Fibroblast of skin of abdomen (primary cell): ENCODE measurements at places on chromosomes 1 and 21.

GRCh38 chr1:7352364-7352763, 418.7 kb upstream of the VAMP3 start:
- no peak for DNase-seq

GRCh38 chr21:34642211-34643075, 26.4 kb upstream of the CLIC6 start:
- peak; percentile 31 for DNase-seq

- DNase-seq = no peak
These were observed 193.8 kb downstream of the HS2ST1 start for GRCh38 chr1:87108228-87108627.

DNA sequence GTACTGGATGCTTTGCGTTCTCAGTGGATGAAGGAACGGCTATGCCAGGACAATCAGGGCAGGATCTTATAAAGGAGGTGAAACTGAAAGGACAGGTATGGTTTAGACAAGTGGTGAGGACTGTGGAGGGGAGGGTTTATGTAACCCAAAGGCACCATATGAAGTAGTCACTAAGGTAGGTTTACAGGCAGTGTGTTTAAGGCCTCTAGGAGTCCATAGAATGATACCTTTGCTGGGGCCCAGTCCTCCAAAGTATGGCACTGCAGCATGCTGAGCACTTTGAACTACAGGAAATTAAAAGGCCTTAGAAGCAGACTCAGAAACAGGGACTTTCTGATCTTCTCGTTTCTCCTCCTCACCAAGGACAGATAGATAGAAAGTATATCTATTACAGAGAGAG, 304.7 kb upstream of the USP25 start:
- no peak for DNase-seq

DNA sequence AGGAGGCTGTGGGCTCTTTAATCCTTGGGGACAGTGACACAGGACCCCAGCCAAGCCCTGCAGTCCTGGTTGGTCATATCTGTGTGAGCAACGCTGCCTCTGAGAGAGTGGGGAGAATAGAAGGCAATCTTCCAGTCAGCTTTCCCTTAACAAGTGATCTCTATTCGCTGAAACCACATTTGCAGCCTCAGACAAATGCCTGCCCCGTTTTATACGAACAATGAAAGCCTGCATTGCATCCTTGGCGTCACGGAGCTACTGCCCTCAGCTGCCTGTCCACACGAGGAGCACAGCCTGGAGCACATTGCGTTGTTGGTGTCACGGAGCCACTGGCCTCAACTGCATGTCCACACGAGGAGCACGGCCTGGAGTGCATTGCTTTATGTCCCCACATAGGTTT, 150.2 kb upstream of the ARHGEF16 start:
- DNase-seq = no peak

GRCh38 chr1:230422221-230422981, 3.7 kb downstream of the PGBD5 start:
- DNase-seq = no peak

DNA sequence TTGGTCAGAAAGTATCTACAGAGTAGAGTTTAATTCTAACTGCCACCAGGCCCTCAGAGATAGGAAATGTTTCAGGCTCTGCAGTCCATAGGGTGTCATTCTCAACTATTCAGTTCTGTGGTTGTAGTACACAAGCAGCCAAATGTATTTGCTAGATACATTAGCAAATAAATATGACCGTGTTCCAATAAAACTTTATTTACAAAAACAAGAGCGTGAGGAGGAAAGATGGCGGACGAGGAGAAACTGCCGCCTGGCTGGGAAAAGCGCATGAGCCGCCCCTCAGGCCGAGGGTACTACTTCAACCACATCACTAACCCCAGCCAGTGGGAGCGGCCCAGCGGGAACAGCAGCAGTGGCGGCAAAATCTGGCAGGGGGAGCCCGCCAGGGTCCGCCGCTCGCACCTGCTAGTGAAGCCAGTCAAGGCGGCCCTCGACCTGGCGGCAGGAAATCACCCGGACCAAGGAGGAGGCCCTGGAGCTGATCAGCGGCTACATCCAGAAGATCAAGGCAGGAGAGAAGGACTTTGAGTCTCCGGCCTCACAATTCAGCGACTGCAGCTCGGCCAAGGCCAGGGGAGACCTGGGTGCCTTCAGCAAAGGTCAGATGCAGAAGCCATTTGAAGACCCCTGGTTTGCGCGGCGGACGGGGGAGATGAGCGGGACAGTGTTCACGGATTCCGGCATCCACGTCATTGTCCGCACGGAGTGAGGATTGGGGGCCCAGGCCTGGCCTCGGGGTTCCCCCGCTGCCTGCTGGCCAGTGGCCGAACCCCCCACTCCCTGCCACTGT, 286.1 kb downstream of the LRRC40 start:
- DNase-seq = no peak

DNA sequence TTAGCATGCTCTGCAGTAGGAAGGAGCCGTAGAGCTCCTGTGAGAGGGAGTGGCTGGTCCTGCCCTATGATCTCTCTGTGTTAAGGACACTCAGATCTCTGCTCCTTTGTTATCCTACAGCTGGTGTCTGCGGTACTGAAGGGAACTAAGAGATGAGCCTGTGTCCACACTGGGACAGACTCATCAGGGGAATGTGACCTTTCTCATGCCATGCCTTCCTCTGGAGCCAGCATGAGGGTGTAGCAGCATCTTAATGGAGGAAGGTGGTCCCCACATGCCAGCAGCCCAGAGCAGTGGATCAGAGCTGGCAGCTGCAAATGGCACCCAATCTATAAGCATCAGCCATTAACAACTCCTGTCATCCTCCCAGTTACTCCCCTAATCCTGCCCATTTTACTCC, 24.7 kb upstream of the GUCA2B start:
- no peak for DNase-seq

DNA sequence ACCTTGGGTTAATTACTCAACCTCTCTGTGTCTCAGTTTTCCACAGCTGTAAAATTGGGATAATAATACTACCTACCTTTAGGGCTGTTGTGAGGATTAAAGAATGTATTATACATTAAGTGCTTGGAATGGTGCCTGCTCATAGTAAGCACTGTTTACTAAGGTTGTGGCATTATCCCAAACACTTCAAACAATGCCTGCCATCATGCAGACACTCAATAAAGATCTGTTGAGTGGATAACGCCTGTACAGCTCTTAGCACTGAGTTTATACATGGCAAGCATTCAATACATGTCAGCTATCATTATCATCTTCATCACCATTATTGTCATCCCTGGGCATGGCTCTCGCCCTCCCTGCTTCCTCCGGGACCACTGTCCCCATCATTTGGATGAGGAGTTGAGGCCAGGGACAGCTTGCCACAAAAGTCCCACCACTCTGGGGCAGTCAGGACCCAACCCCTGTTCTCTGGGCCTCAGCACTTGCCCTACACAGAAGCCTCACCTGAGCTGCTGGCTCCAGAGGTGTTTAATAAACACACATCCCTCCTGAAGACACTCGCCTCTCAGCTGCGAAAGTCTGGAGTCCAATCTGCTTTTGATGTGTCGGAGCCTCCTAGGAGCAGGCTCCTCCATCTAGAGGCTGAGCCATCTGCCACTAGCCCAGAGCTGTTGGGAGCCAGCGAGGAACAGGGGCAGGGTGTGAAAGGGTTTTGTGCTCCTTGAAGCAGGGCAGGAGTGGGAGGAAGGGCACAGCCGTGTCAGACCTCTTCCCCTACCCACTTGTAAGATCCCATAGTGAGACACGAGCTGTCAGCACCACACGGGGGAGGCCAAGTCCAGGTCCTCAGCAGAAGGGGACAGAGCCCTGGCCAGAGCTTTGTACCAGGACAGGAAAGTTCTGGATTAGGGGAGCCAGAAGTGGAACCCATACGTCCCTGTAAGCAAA, 80.9 kb upstream of the ZC3H12A start:
- DNase-seq = no peak

DNA sequence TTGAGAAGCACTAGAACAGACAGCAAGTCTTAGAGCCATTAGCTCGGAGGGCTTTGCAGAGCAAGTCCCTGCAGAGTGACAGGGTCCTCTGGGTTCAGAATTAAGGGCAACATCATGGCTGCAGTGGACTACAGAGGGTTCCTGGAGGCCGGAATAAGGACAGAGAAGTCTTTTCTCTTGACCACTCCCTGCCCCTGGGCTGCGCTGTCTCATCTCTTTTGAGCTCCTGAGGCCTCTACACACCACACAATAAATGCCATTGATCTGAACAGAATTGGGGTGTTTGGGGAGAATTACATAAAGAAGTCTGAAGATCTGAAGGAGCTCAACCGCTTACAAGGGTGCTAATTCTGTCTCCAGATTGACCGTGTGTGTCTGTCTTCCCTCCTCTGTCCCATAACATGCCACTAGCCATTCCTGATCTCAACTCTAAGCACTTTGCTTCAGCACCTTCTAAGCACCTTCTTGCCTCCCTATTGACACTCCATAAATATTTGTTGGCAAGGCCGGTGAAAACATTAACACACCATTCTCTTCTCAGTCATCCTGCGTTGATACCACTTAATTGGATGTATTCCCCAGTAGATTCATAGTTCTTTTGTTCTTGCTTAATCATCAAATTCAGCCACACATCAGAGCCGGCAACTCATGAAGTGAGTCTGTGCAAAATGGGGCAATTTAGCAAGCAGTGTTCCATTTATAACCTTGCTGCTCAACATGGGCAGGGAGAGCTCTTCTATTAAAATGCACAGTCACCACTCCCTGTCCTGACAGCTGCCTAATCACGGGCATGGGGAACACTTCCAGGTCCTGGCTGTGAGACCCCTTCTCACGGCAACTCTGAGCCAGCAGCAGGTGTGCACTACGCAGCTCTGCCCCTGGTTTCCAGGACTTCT, 49.7 kb downstream of the NMNAT2 start:
- DNase-seq = no peak

GRCh38 chr1:86380257-86380861, 15.8 kb downstream of the ODF2L start:
- DNase-seq = peak; percentile 74

DNA sequence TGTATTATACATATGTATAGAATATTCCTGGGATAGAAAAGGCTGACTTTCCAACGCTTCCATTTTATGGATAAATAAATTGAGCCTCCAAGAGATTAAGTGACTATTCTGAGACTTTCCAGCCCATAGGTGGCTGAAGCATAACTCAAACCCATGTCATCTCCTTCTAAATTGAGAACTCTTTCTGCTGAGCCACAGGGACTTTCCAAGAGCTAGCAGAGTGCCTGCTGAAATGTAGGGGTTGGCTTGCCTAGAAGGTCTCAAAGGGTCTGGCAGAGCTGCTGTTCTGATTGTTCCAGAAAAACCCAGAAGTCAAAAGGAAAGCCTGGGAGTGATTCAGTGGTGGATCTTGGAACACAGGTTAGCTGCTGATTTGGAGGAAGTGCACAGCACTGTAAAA, 146.4 kb upstream of the BEND5 start:
- DNase-seq = no peak

GRCh38 chr21:44703731-44704635, 7.0 kb downstream of the KRTAP10-12 start:
- DNase-seq = no peak

GRCh38 chr1:29236712-29237128, 398 bp downstream of the PTPRU start:
- no peak for DNase-seq

GRCh38 chr1:235758931-235759330, 107.8 kb downstream of the LYST start:
- DNase-seq = no peak

DNA sequence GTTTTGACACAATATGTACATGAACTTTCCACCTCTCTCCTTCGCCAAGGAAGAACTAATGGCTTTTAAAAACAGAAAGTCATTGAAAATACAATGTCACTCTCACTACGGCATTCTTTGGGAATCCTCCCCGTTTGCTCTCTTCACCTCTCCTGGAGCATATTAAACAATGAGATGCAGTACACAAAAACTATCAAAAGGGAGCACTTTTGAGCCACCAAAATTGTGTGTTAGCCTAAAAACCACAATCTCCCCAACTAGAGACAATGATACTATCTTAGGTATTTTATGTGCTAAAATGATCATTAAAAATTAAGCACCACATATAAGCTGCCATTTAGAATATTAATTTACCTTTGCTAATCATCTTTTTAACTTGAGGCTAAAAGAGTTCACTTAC, 425.5 kb downstream of the KCTD3 start:
- DNase-seq = peak; percentile 45
